ENCODE measurements at places on chromosomes 11 and 22.

DNA sequence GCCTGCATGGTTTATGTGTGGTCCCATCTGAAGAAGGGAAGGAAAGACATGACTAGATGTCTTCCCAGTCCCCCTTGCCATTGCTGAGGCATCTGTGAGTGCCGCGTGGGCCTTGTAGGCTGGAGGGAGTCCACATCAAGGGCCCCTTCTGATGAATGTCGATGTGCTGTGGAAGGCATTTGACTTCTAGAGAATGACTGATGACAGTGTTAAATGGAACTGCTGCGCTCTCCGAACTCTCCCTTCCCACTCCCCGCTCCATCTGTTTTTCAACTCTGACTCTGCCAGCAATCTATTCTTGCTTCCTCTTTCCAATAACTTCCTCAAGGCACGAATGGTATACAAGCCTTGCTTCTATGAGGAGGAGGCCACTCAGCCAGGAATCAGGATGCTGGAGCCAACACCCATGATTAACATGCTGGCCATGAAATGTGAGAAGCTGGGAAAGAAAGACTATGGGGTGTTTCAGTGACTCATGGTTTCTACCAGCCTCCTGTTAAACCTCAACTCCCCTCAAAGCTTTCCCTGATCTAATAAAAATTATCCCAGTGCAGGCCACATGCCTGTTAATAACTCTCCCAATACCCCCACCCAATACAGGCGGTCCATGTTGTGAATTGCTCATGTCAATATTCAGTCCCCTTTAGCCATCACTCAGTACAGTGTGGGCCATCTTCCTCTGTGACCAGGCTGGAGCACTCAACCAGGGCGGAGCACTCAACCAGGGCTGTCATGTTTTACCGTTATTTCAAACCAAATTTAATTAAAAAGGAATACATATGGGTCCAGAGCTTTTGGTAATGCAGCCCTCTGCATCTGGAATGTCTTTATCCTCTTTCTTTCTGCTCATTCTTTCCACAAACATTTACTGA, 46.4 kb upstream of the TBCEL start:
- no peak for DNase-seq

DNA sequence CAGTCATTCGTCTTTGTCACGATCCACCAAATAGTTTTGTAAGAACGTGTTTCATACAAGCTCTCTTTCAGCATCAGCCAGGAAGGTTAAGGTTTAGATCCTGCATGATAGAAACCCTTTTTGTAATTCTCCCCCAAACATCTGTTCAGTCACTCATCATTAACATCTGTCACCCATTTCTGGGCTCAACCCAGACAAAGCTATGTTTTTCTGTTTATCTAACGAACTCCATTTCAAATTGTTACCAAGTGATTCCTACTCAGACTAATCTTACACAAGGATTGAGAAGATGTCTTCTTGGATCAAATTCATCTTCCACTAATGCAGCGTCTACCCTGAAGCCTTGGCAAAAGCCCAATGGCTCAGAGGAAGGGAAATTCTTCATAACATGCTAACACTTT, 58.8 kb downstream of the FZD4 start:
- no peak for DNase-seq

DNA sequence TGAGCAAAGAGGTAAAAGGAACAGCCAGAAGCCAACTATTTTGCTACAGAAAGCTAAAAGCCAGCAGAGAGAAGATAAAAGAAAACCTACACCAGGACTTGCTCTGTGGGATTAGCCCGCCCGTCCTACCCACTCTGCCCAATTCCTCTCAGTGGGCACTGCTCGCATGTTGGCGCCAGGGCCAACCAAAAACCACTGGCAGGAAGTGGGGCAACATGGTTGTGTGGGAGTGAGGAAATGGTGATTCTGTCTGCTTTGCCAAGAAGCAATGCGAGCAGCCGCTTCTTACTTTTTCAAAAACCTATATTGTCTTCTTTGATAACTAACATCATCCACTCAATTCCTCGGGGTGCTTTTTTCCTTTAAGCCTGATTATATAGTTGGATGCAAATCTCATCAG, 14.2 kb upstream of the APOA1 start:
- DNase-seq, result no peak

DNA sequence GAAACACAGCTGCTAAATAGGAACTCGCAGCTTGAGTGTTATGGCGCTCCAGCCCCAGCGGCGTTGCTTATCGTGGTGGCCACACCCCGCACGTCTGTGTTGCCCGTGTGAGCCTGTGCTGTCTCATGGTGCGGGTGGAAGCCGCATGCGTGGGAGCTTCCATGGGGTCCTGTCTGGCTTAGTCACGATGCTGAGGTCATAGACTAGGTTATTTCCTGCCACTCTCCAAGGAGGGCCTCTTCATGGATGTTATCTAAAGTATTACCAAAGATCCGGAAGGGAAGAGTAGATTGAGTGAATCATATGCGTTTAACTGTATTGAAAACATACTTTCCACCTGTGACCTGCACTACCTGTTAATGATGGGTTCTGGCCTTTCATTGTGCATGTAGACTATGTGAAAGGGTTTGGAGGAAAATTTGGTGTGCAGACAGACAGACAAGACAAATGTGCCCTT, 21.7 kb downstream of the CTTN start:
- no peak for DNase-seq

DNA sequence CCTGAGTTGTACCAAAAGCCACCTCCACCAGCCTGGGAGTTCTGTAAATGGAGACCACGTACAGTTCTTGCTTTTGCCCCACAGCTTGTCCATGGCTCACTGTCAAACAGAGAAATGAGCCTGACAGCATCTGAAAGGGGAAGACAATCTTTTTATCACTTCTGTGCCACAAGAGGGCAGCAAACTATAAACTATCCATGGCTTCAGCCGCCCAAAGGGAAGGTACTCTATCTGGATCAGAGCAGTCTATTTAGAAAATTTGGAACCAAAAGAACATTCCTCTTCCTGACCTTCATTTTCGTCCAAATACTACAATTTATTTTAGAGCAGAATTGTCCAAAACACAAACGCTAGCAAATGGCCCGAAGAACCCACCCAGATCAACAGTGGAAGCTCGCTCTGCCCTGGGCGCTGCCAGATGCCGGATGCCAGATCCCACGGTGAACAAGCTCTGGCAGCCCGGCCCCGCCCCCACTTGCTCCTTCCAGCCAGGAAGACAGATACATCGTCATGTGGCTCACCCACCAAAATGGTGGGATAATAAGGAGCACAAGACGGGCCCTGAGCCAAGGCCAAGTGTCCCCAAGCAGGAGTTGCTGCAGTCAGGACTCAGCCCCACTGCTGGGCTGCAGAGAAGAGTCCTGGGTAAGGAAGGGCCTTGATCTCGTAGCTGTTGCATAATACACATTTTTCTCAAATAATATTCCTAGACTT, 23.9 kb upstream of the SCGB1A1 start:
- DNase-seq, result peak; percentile 53

DNA sequence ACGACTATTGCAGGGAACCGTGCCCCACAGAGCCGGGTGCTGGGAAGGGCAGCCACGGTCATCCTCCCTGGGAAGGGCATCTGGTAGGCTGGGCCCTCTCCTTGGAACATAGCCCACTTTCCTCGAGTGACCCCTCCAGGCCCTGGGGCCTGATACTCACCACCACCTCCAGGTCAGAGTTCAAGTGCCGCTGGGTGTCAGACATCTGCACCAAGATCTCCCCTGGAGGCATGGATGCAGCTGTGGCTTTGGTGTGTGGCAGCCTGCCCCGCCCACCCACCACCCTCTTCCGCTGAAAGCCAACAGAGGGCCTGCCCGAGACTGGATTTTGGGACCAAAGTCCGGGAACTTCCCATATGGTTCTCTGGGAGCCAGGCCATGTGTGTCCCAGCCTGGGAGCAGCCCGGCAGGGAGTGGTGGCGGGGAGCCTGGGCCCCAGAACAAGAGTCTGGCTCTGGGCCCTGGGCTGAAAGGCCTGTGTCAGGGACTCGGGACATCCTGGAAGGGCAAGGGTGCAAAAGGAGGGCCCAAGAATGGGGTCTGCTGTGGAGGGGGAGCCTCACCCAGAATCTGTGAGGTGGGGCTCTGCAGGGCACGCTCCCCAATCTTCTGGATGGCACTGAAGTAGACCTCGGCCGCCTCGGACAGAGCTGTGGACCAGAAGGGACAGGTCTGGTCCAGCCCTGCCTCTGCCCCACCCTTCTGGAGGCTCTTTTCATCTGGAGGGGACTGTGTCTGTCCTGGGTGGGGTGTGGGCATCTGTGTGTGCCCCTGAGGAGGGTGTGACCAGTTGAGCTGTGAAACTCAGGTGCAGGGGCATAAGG, 2.6 kb downstream of the BAIAP2L2 start:
- no peak for DNase-seq

GRCh38 chr11:32315121-32315520, 120.2 kb downstream of the WT1 start:
- DNase-seq, result no peak

GRCh38 chr22:23138584-23139435, 3.0 kb downstream of the RSPH14 start:
- no peak for DNase-seq

GRCh38 chr22:33467620-33468095, 409.5 kb upstream of the SYN3 start:
- no peak for DNase-seq

GRCh38 chr11:2375964-2376551, 1.1 kb upstream of the CD81 start:
- no peak for DNase-seq

- no peak for DNase-seq
These were observed 17.5 kb upstream of the CDKN1C start for GRCh38 chr11:2902784-2903671.

DNA sequence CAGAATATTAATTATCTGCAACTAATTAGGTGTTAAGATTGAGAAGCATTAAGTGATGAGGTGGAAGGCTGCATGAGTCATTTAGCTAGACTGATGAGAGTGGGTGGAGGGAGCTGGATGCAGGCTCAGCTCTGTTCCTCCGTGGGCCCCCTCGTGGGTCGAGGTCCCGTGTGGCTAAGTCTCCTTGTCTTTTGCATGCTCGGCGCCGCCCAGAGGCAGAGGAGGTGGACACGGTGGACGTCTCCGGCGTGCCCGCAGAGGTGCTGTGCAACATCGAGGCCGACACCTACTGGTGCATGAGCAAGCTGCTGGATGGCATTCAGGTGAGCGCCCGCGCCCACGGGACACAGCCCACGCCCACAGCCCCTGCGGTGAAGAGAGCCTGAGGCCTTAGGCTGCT, 211.6 kb downstream of the TBC1D22A start:
- DNase-seq, result no peak

Measured in pulmonary artery endothelial cell (primary cell).